ENCODE measurements at places on chromosomes 2 and 18.

- no peak for DNase-seq
These were observed 2.9 kb downstream of the MEX3C start for GRCh38 chr18:51194604-51195003.

DNA sequence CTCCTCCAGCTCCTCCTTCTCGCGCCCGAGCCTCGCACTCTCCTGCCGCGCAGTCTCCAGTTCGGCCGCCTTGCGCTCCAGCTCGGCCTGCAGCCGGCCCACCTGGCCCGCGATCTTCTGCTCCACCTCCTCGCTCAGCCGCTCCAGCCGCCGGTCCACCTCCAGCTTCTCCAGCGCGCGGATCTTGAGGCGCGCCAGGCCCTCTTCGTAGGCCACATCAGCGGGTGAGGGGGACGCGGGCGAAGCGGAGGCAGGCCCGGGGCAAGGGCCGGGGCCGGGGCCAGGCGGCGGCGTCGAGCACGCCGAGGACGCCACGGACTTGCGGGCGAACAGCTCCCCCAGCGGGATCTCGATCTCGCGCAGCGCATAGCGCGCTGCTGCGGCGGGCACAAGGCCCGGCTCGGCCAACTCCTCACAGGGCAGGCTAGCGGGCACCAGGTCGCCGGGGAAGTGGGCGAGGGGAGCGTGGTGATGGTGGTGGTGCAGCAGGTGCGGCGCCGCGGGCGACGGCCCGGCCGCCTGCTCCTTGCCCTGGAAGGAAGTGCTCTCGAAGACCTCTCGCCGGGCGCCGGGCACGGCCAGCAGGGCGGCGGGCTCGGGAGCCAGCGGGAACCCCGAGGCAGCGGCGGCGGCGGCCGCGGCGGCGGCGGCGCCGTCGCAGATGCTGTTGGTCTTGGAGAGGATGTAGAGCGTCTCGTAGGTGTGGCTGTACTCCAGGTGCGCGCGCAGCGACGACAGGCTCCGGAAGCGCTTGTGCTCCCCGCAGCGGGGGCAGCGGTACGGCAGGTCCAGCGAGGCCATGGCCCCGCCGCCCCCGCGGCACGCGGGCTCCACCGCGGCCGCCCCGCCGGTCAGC lies 15.2 kb downstream of the FBXO41 start:
- DNase-seq: peak; percentile 76

- DNase-seq: no peak
These were observed 191.9 kb upstream of the CTAGE1 start for GRCh38 chr18:22609642-22610041.

- no peak for DNase-seq
These were observed 86.6 kb downstream of the TMEM182 start for GRCh38 chr2:102848366-102848839.

DNA sequence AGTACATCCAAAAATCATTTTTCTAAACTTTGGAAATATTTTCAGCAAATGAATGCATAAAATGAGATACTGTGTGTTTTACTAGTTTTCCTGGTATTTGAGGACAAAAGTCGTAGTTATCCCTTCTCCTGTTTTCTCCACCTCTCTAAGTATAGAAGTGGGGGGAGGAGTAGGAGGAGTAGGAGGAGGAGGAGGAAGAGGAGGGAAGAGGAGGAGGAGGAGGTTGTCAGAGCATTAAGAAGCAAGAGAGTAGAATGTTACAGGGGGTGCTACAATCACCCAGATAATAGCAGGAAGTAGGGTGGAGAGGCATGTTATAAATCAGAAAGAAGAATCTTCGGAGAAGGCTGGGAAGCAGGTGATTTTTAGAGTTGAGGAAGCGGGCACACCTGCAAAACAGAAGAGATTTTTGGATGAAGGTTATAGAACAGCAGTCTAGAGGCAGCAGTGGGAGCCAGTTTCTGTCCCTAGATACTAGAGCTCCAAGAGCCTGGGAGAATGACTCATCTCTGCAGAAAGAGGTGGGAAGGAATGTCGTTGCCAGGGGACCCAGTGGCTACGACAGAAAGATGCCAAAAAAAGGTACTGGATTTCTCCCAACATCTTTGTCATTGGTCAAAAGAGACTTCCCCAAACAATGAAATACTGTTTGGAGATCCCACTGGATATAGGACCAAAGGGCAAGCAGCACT lies 44.2 kb upstream of the AQP4 start:
- DNase-seq: no peak

GRCh38 chr2:69275490-69275889 lies 111.5 kb downstream of the GFPT1 start:
- DNase-seq: no peak
